ENCODE measurements at places on chromosomes 1 and 21.

GRCh38 chr1:145719230-145720079, at the start of gene CD160:
CD160 (plus strand) TSS chr1:145719499; CDS start chr1:145728328, 8,829 bp downstream.
- no peak for DNase-seq
- no peaks in the 10 kb centered on the region for H3K36me3 ChIP-seq
- H3K27ac ChIP-seq = no peak within 1 kb of the TSS

DNA sequence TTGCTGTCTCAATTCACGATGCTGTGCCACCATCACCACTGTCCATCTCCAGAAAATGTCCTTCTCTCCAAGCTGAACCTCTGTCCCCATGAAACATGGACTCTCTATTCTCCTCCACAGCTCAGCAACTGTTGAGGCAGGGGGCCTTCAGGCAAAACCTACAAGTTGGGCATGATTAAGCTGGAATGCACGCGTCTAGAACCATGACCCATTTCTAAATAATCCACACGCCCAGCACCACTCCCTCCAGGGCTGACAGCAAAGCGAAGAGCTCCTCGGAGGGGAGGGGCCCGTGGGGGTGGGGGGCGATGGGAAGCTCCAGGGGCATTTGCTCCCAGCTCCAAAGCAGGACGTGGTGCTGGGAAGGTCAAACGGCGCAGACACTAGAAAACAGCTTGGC, 3.3 kb upstream of the HES5 start:
- H3K4me3 ChIP-seq = no peak overlapping the region
- no peaks in the 10 kb centered on the region for H3K36me3 ChIP-seq
- H3K27me3 ChIP-seq = peaks cover 100% of the 10 kb centered on the region
- peaks cover 58% of the 10 kb centered on the region for H3K4me1 ChIP-seq

GRCh38 chr1:207156095-207156494, 52.1 kb downstream of the C4BPA start:
- no peak overlapping the region for H3K27ac ChIP-seq
- H3K4me1 ChIP-seq = no peaks in the 10 kb centered on the region
- no peaks in the 10 kb centered on the region for H3K36me3 ChIP-seq
- H3K4me3 ChIP-seq = no peak overlapping the region
- no peak for DNase-seq
- no peaks in the 10 kb centered on the region for H3K27me3 ChIP-seq

- no peak for DNase-seq
- no peaks in the 10 kb centered on the region for H3K36me3 ChIP-seq
- no peaks in the 10 kb centered on the region for H3K4me1 ChIP-seq
- H3K27me3 ChIP-seq = peaks cover 5% of the 10 kb centered on the region
Observed at GRCh38 chr1:39818482-39818881, 29.8 kb upstream of the BMP8B start.

DNA sequence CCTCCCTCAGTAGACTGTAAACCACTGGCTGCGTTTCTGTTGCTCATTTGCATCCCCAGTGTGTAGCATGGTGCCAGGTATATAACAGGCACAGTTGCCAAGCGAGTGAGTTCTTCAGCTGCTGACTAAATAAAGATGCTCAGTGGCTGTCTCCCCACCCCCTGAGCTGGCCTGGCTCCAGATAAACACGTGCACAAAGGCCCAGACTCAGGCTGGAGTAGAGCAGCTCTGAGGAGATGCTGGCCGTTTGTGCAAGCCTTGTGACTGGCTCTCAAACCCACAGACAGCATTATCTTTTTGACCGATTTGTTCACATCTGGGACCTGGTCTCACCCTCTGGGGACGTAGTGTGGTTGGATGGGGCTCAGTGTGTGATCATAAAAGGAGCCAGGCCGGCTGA, 7.1 kb downstream of the CHRNB2 start:
- DNase-seq = peak; percentile 26
- H3K4me3 ChIP-seq = no peak overlapping the region
- H3K27ac ChIP-seq = no peak overlapping the region
- peaks cover 2% of the 10 kb centered on the region for H3K27me3 ChIP-seq

DNA sequence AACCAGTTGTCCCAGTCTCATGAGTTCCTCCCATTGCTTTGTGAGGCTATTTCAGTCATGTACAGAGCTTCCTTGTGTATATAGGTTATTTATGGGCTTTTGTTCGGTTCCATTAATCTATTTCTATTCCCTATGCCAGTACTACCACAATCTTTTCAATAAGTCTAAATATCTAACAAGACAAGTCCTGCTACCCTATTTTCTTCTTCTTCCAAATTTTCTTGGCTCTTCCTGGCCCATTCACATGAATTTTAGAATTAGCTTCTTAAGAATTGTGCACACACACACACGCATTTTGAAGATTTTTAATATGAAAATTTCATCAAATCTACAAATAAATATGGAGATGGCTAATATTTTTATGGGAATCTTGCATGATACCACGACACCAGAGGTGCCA, 33.8 kb upstream of the ATF3 start:
- H3K4me3 ChIP-seq = no peak overlapping the region
- H3K27ac ChIP-seq = no peak overlapping the region
- DNase-seq = no peak

GRCh38 chr1:230158415-230159291, 91.6 kb downstream of the GALNT2 start:
- no peaks in the 10 kb centered on the region for H3K27me3 ChIP-seq
- no peak overlapping the region for H3K4me3 ChIP-seq
- H3K27ac ChIP-seq = peak overlapping the region; percentile 18

GRCh38 chr1:96308314-96308713, 413.3 kb upstream of the PTBP2 start:
- DNase-seq = no peak
- H3K36me3 ChIP-seq = no peaks in the 10 kb centered on the region
- H3K4me1 ChIP-seq = no peaks in the 10 kb centered on the region
- no peak overlapping the region for H3K4me3 ChIP-seq
- H3K27ac ChIP-seq = no peak overlapping the region
- no peaks in the 10 kb centered on the region for H3K27me3 ChIP-seq

DNA sequence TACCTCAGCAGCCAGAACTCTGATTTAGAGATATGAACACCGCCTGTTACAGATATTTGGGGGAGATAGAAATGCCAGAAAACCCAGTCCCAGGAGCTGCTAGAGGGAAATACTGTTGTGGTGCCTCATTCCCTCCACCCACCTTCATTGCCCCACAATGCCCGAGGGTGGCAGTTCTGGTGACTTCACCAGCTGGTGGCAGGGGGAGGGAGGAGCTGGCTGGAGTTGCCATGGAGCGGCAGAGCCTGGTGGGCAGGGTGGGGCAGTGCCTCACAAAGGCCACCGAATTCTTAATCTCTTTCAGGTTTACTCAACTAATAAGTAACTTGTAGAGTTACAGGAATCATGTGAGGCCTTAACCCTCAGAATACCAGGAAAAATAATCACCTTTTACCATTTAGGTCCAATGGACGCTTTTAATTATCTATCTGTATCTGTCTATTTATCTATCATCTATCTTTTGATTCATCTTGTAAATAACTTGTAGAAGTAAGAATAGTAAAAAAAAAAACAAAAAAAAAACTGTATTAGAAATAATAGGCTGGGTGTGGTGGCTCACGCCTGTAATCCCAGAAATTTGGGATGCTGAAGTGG, 11.7 kb upstream of the S100A11 start:
- peaks cover 9% of the 10 kb centered on the region for H3K27me3 ChIP-seq
- DNase-seq = peak; percentile 18

GRCh38 chr1:230186003-230186863, 119.2 kb downstream of the GALNT2 start:
- no peaks in the 10 kb centered on the region for H3K36me3 ChIP-seq
- H3K4me3 ChIP-seq = no peak overlapping the region
- H3K4me1 ChIP-seq = peaks cover 4% of the 10 kb centered on the region
- no peak overlapping the region for H3K27ac ChIP-seq
- no peaks in the 10 kb centered on the region for H3K27me3 ChIP-seq
